Myocyte (in vitro differentiated cells): ENCODE measurements at places on chromosomes 1 and 21. TPM values are rescaled to one million over a fixed set of nuclear protein-coding genes. Genes with fewer than 3 reads are reported as not detected.

DNA sequence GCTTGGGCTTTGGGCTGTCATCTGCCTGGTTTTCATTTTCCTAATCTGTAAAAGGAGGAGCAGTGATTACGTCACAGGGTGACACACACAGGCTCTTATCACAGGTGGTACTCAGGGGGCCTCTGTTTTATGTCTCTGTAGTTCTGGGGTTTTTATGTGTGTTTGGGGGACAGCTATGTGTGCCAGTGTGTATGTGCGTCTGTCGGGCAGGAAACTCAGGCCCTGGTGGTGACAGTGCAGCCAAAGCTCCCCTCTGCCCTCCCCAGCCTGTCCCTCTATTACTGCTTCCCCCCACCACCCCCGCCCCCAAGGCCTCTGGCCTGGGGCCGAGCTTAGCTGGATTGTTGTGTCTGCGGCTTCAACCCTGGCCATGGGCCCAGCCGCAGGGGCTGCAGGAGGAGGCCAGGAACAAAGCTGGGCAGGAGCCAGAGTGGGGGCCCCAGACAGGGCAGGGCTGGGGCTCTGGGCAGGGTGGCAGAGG is 13.3 kb downstream of the MFAP2 start:
- peak; percentile 22 for DNase-seq

GRCh38 chr1:100387657-100388350 is 35.5 kb downstream of the CDC14A start:
- DNase-seq, result no peak

DNA sequence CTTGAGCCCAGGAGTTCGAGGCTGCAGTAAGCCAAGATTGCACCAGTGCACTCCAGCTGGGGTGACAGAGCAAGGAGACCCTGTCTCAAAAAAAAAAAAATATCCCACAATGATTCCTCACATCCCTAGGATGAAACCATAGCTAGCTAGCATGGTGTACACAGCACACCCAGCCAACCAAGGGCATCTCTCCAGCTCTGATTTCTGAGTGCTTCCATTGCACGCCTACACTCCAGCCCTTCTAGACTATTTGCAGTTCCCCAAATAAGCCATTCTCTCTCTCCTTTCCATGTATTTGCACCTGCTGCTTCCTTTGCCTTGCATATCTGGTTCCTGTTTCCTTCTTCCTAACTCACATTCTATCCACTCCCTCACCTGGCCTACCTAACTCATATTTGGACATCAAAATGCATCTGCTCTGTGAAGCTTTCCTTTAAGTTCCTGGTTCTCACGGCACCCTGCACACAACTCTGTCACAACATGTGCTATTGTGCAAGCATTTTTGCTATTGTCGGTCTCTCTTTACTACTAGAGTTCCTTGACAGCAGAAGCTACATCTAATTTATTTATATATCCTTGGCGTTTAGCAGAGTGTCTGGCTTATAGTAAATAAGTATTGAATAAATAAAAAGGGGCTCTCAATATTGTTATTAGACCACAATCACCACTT is 2.4 kb upstream of the ELAPOR1 start:
- no peak for DNase-seq

The FAM72A gene
- total RNA-seq, result 0.21 and 2.5 TPM in 2 replicates
